ENCODE measurements at places on chromosomes 5 and 9.

- no peak for DNase-seq
These were observed 58.7 kb upstream of the CTSL start for GRCh38 chr9:87667164-87667738.

DNA sequence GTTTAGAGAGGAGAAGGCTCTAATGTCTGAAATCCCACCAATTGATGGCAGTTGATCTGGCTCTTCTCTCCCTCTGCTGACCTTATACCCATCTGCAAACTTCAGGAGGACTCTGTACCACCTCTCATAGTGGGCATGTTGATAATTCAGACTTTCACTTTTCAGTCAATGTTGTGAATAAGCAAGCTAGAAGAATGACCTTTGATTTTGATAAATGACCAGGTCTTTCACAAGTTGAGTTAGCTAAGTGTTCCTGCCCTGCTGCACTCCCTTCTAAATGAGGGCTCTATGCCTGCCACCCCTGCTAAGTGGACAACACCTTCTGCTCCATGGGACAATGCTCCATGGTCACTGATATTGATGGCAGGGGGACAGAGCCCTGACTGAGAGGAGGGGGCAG, 74.7 kb downstream of the SPRY4 start:
- DNase-seq: no peak

DNA sequence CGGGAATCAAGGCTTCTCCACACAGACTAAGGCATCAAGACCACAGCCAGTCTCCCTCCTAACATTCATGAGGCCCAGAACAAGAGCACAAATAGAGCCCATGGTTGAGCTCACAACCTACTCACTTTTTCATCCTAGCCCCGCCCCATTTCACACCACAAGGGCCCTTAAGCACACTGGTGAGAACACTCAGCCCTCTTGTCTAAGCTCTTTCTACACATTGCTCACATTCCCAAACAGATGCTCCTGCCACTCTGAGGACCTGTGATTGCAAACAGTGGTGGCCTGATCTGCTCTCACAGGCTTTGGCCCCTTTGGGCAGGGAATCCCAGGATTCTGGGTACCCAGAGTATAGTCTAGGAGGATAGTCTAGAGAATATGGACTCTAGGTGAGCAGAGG, 54.0 kb downstream of the FEM1C start:
- DNase-seq: no peak

DNA sequence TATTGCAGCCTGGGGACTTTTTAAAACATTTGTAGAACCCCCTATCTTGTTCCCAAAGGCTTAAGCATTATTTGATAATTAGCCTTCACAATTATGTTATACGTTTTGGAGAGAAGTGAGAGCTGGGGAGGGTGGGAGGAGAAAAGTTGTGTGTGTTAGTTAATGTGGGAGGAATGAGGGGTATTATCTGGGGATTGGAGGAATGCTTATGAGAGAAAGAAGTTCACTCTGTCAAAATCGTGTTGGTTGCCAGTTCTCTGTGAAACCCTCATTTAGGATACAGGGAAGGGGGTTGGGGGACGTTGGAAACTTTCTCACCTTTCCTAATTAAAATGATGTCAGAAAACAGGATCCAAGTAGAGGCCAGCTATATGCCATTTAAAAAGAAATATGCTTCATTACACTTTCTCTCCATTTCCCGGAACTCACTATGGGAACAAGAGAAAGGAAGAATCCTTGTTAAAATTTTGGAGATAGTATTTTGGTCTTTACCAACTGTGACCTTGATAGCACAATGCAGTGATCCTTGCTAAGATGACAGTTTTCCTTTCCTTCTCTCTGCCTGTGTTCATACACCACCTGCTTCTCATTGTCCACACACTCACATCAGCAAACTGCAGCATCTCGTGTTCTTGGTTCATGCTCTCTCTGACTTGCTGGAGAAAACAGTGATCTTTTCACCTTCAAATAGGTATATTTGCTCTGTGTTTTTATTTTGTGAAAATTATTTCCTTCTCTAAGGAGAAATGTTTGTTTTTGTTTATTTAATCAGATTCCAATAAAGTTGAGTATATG, 336.7 kb upstream of the CLINT1 start:
- DNase-seq: no peak

DNA sequence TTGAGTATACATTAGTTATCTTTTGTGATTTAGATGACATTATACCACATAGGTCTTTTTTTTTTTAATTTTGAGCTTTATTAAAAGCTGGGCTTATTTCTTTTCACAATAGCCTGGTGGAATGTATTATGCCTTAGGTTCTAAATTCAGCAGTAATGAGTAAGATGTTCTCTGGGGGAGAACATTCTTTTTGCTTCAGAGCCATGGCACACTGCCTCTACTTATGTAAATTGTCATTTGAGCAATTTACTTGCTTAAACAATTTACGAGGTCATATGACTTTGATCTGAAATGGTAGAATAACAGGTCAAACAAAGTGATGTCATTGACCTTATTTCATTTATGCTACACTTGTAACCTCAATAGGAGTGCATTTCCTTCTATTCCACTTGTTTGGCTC, 154.2 kb downstream of the FOCAD start:
- peak; percentile 57 for DNase-seq

- DNase-seq: no peak
These were observed 5.5 kb downstream of the IFNA8 start for GRCh38 chr9:21414220-21414940.

GRCh38 chr5:6729386-6730310, 16.4 kb downstream of the TENT4A start:
- DNase-seq: no peak

DNA sequence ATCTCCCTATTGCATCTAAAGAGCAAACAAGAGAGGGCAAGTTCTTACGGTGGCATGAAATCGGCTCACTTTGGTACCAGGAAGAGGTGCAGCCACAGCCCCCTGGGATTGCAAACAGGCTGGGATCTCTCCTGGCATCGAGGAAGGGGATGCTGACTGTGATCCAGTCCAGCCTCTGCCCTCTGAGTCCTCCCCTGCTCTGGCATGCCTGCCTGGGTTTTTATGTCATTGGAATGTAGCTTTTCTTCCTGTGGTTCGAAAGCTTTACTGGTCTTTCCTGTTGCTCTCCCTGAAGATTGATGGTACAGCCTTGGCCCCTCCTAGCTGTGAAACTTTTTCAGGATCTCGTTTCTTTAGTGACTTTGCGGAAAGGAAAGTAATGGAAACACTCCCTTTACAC, 6.6 kb downstream of the SLC46A2 start:
- DNase-seq: peak; percentile 38

GRCh38 chr9:94888775-94889174, 162.3 kb downstream of the AOPEP start:
- no peak for DNase-seq

DNA sequence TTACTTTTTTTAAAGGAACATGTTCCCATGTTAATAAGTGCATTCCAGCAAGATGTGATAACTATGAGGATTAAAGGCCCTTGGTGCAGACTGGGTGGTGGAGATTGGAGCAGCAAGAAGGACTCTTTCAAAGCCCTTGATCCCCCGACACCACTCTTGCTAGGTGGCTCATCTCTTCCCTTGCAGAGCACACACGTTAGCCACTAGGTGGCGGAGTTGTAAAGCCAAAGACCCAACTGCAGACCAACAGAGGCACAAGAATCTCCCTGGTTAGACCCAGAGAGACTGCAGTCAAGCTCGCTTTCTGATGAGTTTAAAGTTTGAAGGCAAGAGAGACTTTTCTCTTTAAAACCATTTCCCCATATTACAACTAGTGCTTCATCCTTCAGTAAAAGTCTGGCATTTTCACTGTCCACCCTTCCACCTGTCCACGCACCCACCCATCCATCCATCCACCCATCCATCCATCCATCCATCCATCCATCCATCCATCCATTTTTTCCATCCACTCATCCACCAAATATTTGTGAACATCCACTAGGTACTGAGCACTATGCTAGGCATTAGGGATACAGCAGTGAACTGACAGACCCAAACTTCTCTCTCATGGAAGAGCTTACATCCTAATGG, 226.9 kb downstream of the MSX2 start:
- DNase-seq: peak; percentile 69

- DNase-seq: peak; percentile 39
These were observed 297.8 kb upstream of the ACTBL2 start for GRCh38 chr5:57780306-57780960.

DNA sequence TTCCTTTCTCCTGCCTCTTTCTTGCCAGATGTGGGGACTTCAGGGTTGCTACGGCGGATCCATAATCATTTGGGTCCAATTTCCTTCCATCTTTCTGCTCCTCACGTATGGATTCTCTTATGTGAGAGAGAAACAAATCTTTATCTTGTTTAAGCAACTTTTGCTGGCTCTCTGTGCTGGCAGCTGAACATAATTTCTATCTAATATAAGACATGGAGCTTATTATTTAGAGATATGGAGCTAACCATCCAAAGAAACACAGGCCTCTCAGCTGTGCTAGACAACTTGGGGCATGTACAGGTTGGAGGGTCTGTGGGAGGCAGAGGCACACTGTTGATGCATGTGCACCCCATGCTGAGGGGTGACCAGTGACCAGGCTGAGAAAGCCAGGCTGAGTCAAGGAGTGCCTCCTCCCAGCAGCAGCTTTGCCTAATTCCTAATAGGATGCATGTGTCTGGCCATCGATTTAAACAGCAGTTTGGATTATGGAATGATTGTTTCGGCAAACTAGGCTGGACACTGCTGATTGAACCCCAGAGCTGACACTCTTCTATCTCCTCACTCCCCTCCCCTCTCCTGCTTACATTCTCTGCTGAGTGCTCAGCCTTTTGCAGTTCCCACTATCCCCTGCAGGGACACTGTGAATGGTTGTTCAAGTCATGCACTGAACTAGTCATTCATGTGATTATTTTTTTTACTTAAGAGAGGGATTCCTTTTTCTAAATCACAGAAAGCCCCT, 195.8 kb downstream of the ERCC6L2 start:
- DNase-seq: peak; percentile 25

DNA sequence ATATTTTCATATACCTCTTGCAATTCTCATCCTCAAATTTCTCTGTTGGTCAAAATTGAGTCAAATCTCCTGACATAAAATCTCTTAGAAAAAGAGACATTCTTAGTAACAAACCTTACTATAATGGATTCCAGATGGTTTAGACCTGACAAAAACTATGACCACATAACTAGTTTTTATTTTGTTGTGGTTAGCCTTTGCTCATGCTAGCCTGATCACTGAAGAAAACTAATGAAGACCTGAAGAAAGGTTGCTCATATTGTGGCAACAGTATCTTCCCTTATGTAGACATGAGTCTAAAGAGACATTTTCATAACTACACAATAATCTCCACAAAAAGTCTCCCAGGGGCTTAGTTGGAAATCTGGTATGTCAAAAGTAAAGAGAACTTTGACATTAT, 274.1 kb upstream of the TMEM161B start:
- DNase-seq: no peak

- peak; percentile 92 for DNase-seq
These were observed 39.4 kb upstream of the MAP1B start for GRCh38 chr5:72067682-72068470.

- DNase-seq: no peak
These were observed 48.7 kb downstream of the FBXW11 start for GRCh38 chr5:171957591-171958251.

GRCh38 chr9:125397736-125398135, 136.1 kb downstream of the GAPVD1 start:
- no peak for DNase-seq

- DNase-seq: peak; percentile 72
These were observed 19.2 kb downstream of the DMAC1 start for GRCh38 chr9:7780261-7780988.

DNA sequence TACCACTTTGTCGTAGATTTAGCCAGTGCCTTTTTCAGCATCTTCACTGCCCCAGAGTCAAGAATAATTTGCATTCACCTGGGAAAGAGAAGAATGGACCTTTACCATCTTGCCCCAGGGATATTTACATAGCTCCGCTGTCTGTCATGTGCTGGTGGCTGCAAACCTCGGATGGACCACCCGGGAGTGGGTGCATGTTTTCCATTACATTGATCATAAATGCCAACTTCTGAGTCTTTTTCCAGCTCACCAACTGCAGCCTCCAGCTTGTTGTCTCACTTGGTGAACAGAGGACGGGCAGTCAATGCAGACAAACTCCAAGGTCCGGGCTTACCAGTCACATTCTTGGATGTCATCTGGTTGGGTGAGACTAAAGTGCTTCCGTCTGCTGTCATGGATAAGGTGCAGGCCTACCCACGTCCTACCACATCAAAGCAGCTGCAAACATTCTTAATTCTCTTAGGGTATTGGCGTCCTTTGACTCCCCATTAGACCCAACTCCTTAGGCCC, 155.8 kb upstream of the APC start:
- DNase-seq: no peak

- no peak for DNase-seq
These were observed 364.4 kb downstream of the CSNK1G3 start for GRCh38 chr5:123876276-123876790.
